ENCODE measurements at places on chromosomes 4 and X.

- DNase-seq: no peak
These were observed 609.1 kb upstream of the TECRL start for GRCh38 chr4:65018313-65018712.

DNA sequence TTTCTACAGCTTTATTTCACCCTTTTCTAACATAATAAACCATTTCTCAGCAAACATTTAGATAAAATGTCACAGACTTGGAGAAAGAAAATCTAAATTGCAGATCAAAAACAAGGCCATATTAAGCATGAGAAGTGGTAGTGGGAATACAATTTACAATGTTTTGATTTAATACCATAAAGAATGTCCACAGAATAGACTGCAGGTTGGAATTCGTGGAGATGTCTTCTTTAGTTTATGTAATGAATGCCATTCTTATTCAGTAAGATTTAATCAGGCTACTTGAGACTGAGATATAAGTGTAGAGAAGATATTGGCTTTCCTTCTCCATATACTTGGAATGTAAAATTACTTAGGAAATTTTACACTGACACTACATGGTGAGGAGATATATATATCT lies 91.9 kb upstream of the ZFP42 start:
- no peak for DNase-seq

- DNase-seq: no peak
These were observed 59.4 kb upstream of the FBXW7 start for GRCh38 chr4:152594978-152595925.

DNA sequence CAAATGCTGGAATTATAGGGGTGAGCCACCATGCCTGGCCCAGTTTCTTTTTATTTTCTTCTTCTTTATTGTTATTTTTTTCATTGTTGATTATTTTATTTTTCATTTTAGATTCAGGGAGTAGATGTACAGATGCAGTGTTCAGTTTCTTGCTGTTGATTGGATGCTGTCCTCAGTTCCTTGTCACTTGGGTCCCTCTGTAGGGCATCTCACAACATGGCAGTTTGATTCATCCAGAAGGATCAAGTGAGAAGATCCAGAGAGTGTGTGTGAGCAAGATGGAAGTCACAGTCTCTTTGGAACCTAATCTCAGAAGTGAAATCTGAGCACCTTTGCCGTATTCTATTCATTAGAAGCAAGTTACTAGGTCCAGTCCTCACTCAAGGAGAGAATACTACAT lies 20.9 kb downstream of the HMGB3 start:
- no peak for DNase-seq

- no peak for DNase-seq
These were observed 238.2 kb downstream of the C4orf33 start for GRCh38 chr4:129334136-129334535.

- DNase-seq: no peak
These were observed 120.9 kb downstream of the ARHGEF9 start for GRCh38 chrX:63664083-63664482.

GRCh38 chr4:128862608-128863311 lies 53.3 kb downstream of the JADE1 start:
- no peak for DNase-seq

- DNase-seq: no peak
These were observed 228.2 kb downstream of the FBXW7 start for GRCh38 chr4:152307669-152308068.

DNA sequence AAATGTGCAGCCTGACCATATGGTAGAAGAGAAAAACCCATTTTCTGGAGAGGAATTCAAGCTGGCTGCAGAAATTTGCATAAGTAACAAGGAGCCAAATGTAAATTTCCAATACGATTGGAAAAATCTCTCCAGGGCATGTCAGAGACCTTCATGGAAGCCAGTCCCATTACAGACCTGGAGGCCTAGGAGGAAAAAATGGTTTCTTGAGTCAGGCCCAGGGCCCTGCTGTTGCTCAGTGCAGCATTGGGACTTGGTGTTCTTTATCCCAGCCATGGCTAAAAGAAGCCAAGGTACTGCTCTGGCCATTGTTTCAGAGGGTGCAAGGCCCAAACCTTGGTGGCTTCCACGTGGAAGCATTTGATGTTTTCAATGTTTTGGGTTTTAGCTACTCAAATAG lies 70.6 kb downstream of the MAGEC2 start:
- no peak for DNase-seq

DNA sequence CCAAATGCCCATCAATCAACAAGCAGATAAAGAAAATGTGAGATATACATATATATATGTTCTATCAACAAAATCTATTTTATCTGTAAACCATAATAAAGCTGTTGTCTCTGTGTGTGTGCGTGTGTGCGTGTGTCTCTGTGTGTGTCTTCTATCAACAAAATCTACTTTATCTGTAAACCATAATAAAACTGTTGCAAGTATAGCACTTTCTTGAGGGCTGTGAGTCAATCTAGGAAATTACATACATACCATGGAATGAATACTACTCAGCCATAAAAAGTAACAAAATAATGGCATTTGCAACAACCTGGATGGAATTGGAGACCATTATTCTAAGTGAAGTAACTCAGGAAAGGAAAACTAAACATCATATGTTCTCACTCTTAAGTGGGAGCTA lies 12.5 kb upstream of the PLK4 start:
- no peak for DNase-seq

DNA sequence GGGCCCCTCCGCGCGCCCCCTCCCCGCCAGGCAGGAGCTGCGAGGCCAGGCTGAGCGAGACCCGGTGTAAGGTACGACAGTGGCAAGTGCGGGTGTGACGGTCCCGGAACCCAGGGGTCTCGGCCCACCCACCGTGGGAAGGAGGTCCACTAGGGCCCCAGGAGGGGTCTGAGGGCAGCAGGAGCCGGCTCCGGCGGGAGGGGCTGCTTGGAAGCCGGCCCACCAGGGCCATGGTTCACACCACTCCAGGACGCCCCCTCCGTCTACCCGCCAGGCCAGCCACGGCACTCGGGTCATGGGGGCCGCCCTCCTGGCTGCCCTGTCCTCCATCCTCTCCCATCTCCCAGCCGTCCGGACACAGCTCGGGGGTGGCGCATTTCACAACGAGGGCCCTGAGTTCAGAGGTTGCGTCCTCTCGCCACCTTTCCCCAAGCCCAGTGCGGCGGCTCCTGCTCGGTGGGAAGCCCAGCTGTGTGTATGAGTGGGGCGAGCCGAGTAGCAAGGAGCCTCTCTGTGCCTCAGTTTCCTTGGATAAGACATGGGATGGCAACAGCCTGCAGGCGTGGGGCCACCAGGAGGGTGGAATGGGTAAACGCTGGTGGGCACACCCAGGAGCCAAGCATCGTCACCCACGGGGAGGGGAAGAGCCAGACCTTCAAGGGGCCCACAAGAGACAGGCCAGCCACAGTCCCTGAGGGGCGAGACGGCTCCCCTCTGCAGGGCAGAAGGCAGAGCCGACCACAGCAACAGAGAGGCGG lies 81.3 kb downstream of the FAM53A start:
- no peak for DNase-seq

GRCh38 chr4:139913398-139913990 lies 240.5 kb downstream of the MAML3 start:
- no peak for DNase-seq

DNA sequence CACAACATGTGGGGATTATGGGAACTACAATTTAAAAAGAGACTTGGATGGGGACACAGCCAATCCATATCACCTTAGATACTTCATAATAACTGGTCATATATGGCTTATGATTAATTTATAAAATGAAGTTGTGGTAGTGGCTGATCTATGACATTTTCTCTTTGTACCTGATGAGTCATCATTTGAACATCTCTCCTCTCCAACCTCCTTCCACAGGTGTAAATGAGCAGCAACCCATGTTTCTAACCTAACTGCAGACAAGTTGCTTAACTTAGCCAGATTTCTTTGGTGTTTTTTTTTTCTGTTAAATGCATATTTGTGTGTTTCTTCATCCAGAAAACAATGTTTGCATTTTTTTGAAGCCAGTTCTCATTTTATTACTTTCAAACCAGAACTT lies 42.6 kb downstream of the SPANXA2 start:
- DNase-seq: no peak

GRCh38 chr4:83248486-83248885 lies 36.1 kb downstream of the COQ2 start:
- no peak for DNase-seq

DNA sequence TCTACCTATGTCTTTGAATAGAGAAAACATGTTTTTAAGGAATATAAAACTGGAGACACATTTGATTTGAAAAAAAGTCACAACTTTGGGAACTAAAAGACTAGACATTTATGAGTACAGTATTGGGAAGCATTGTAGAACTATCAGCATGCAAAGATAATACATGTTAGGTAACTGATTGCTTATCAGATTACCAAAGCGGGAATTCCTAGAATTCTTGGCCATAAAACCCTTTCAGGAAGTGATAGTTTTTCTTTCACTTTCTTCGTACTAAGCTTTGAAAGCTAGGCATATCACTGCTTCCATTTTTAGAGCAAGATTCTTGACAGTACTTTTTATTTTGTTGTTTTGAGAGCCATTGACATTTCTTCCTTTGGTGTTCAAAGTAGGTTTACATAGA lies 646.6 kb upstream of the PITX2 start:
- DNase-seq: no peak

DNA sequence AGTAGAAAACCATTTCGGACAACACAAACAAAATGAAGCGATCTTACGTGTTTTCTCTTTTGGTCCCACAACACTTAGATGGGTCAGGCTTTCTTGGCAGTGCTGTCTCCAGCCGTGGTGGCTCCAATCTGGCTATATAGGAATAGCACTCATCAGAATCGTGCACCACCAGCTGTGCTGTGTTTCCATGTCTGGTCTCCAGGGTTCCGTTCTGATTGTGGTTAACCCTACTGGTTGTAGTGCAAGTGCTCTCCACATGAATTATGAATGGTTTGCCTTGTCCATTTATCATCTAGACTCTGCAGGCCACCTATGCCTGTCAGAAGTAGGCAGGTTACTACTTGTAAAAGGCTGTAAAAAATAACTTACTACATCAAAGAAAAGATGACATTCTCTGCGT lies 536.3 kb downstream of the IQCM start:
- no peak for DNase-seq

GRCh38 chr4:181108237-181108636 lies 1135.0 kb upstream of the TENM3 start:
- no peak for DNase-seq

- no peak for DNase-seq
These were observed 161.1 kb upstream of the TLL1 start for GRCh38 chr4:165711912-165712311.

GRCh38 chrX:19046343-19047215 lies 62.7 kb upstream of the PHKA2 start:
- no peak for DNase-seq

GRCh38 chr4:145808021-145808650 lies 128.2 kb downstream of the C4orf51 start:
- no peak for DNase-seq

DNA sequence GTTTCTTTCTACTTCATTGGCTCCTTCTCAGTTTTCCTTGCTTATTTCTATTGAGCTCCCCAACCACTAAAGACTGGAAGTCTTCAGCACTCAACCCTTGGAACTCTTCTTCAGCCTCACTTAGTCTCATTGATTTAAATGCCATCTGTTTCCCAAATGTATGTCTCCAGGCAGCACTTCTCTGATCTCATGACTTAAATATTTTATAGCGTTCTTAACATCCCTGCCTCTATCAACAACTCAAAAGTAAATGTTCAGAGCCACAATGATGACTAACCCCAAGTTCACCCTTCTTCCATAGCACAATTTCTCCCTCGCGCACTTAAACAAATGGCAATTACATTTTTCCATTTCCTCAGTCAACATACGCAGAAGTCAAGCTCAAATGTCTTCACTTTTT lies 1393.3 kb downstream of the ARAP2 start:
- no peak for DNase-seq

DNA sequence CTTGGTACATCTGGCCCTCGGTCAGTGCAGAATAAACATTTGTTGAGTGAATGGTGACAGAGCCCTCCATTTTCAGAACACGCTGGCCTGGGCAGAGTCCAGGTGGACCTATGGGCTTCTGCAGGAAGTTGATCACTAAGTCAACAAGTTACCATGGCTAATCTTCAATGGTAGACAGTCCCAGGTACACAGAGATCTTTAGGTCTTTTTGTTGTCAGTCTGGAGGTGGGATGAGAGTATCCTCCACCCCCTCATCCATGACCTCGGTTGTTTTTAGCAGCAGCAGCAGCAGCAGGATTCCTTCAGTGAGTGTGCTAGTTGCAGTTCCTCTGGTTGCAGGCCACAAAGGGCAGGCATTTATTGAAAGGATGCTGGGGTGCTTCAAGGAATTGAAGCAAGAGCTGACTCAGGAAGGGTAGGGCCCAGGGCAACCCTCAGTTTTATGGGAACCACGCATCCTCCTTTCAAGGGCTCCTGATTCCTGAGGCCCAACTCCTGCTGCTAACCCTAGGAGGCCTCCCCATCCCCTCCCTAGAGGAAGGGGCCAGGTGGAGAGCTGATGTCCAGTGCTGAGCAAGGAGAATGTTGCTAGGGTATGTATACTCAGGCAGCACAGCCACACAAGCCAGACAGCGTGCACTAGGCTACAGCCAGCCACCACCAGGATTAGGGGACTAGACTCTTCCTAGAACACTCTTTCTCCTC lies 1.7 kb upstream of the USP27X start:
- no peak for DNase-seq

- DNase-seq: no peak
These were observed 315.6 kb downstream of the ARHGAP24 start for GRCh38 chr4:85790582-85790981.

DNA sequence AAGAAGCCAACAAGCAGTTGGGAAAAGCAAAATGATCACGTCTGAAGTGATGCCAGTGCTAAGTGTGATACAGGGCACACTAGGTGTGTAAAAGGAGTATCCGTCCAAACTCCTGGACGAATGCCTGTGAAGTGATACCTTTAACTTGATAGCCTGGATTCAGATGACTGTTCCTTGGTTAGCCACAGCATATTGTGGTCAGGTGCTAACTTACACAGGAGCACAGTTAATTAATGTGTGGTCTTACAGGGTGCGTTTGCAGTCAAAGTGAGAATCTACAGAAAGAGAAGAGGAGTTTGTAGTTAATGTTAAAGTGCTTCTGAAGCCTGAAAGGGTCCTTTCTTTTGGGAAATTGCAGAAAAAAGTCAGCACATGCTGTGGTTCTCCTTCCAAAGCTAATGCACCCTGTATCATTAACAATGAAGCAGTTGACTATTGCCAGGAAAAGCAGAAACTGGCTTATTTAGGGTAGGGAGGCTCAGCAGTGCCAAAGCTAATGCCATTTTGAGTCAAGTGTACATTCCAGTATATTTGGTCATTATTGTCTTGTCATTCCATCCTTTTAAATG lies 61.1 kb downstream of the DCLK2 start:
- DNase-seq: no peak

- DNase-seq: no peak
These were observed 69.0 kb downstream of the GATB start for GRCh38 chr4:151691639-151692442.

- DNase-seq: no peak
These were observed 21.5 kb downstream of the ARSJ start for GRCh38 chr4:113957956-113958355.

- no peak for DNase-seq
These were observed 13.9 kb downstream of the ANAPC10 start for GRCh38 chr4:145083891-145084605.

DNA sequence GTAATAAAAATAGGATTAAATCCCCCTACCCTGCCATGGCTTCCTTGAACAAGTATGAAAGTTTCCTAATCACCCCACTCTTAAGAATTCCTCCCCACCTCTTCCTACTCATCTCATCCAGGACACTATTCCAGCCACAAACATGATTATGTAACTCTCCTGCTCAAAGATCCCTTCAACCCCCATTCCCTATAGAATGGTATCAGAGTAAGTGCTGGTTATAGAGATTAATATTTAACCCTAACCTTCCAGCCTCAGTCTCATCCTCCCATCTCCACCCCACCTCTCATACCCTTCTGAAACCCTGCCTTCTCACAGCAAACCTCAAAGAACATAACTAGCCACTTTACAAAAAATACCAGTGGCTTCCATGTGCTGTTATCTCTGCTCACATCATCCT lies 155.1 kb downstream of the PPP3CA start:
- no peak for DNase-seq

Data from stimulated activated CD8-positive, alpha-beta memory T cell treated with anti-CD3 and anti-CD28 coated beads, Interleukin-2, amount 100 ng/mL, for 48 hours (primary cell).